ENCODE measurements at places on chromosomes 3 and 15.

- DNase-seq, result no peak
These were observed 31.5 kb downstream of the SPTSSB start for GRCh38 chr3:161339517-161340500.

DNA sequence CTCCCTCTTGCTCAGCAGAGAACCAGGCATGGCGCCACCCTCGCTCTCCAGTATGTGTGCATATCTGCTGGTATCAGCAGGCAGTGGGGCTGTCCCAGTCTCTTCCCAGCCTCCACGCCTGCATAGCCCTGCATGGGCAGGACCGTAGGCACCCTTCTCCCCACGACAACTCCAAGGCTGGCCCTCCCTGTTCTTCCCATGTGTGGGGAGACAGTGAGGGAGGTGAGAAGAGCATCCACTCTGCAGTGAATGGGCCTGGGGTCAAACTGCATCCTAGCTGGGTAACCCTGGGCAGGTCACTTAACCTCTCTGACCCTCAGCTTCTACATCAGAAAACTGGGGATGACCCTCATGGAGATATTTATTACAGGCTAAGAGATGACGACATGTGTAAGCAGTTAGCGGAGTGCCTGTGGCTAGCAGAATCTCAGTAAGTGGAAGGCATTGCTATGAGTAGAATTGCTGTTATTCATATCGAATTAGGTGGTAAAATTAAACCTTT lies 13.3 kb upstream of the SSUH2 start:
- no peak for DNase-seq

- DNase-seq, result no peak
These were observed 892 bp downstream of the NMD3 start for GRCh38 chr3:161221806-161222600.

- DNase-seq, result no peak
These were observed 25.9 kb downstream of the ACP3 start for GRCh38 chr3:132343018-132343612.

- no peak for DNase-seq
These were observed 550 bp upstream of the CHD2 start for GRCh38 chr15:92899601-92899947.

DNA sequence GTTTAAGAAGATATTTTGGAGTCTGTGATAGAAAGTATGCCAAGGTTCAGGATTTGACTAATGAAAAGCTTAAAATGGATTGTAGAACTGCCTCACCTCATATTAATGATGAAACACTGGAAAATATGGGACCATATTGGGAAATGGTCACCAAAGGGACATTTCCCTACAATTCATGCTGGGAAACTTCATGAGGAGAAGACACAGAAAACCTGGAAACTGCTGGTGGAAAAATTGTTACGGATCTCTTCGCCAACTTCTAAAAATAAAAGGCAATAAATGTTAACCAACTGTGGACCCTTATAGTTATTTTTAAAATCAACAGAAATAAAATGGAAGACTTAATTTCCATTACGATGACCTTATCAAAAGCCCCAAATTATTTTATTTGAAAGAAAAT lies 97.6 kb upstream of the FRMD4B start:
- DNase-seq, result no peak

Data from activated T-helper 2 cell treated with anti-CD3 and anti-CD28 coated beads, Interferon-gamma antibody, Interleukin-2, Interleukin-4, amounts not matched to agents 10 μg/mL and 5 μg/mL and 100 μg/mL, durations not matched to agents 14 hours and 24 hours and 36 hours (primary cell).